GM19239 (cell line): ENCODE measurements at places on chromosomes 13 and 19.

GRCh38 chr13:33537026-33537425 is 251.5 kb upstream of the STARD13 start:
- no peak for DNase-seq

DNA sequence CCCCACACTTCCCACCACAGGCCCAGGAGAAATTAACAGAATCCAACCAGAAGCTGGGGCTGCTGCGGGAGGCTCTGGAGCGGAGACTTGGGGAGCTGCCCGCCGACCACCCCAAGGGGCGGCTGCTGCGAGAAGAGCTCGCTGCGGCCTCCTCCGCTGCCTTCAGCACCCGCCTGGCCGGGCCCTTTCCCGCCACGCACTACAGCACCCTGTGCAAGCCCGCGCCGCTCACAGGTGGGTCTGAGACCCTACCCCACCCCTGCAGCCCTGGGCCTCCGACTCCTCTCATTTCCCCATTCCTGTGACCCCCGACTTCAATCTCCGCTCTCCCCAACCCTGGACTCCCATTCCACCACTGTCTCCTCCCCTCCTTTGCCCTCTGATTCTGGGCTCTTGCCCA is 17.8 kb downstream of the PKN1 start:
- DNase-seq, result no peak

- no peak for DNase-seq
Measured at GRCh38 chr13:75145927-75146326, 336.0 kb downstream of the TBC1D4 start.

GRCh38 chr19:49666120-49666444 is 349 bp downstream of the BCL2L12 start:
- no peak for DNase-seq

GRCh38 chr19:18845961-18846360 is 14.2 kb downstream of the UPF1 start:
- DNase-seq, result no peak

DNA sequence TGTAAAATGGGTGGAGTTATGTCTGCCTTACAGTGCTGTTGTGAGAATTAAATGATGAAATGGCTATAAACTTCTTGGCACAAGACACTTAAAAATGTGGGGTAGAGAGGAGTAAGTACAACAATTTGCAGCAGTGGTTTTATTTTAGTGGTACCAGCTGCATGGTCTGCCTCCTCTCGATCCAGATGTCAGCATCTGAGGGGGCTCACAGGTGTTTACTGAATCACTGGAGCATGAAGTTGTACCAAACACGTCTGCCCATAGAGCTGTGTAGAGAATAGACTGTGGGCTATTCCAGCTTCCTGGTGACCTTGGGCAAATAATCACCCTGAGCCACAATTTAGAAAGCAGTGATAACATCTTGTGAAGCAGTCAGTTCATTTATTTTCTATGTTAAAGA is 11.1 kb downstream of the SLC10A2 start:
- no peak for DNase-seq

DNA sequence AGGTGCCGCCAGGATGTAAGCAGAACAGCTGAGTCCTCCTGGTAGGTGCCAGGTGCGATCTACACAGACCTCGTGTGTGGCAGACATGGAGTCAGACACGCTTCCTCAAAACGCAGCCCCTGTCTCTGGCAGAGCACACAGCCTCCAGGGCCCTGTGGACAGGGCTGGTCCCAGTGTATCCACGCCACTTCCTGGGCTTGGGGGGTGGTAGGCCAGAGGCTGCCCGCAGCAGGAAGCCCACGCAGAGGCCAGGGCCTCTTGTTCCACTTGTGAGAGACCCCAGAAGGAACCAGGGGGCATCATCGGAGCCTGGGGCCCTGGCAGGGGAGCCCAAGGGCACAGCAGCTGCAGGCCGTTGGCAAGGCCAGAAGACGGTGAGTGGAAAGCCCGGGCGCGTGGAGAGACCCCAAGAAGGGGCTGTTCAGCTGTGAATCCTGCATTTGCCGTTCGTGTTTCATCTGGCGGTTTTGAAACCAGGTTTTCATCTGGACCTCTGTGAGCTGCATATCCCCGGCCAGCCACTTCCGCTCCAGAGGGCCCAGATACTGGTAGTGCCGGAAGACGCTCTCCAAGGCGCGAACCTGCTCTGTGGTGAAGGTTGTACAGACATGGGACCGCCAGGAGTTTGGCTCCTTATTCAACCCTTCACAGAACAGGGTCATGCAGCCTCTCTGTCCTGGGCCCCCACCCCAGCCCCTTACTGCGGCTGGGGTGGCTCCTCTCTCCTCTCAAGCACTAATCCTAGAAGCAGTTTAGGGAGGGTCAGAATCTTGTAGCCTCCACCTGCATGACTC is 25.1 kb upstream of the SLITRK1 start:
- DNase-seq, result no peak

DNA sequence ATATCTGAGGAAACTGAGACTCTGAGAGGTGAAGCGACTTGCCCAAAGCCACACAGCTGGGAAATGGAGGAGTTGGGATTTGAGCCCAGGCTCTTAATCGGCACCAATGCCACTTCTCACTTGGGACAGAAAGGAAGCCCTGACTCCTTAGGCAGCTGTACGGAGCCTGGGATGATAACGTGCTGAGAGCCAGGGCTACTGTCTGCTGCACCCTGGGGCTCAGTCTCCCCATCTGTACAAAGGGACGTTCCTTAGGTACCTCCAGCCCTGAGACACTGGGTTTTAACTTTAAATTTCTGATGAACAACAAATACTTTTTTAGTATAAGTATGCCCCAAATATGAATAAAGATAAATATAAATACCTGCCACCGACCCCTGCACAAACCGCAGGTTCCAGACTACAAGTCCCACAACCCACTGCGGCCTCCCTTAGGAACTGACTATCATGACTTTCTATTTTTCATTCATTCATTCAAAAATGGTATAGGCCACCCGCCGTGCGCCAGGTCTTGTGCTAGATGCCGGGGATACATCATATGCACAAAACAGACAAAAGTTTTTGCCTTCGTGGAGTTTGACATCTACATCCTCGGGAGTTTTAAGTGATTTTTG is 776 bp upstream of the NCLN start:
- DNase-seq, result no peak
